ENCODE measurements at places on chromosomes 6 and 20. TPM values are rescaled to one million over a fixed set of nuclear protein-coding genes. Genes with fewer than 3 reads are reported as not detected.

TTK gene
- total RNA-seq, result 18.9 TPM

GPANK1 gene
- total RNA-seq, result 13.6 TPM

DAAM2 gene
- 0.02 TPM for total RNA-seq

SLC4A11 gene
- total RNA-seq, result 5.9 TPM

C20orf202 gene
- not detected for total RNA-seq

BMP7 gene
- 0.13 TPM for total RNA-seq

ARFRP1 gene
- 33.3 TPM for total RNA-seq

ESR1 gene
- total RNA-seq, result not detected

SDCBP2 gene
- 1.6 TPM for total RNA-seq

WASF1 gene
- 12.4 TPM for total RNA-seq

PI16 gene
- not detected for total RNA-seq

PRDM1 gene
- total RNA-seq, result 5.9 TPM

BMP6 gene
- 18.9 TPM for total RNA-seq

HSPA1L gene
- total RNA-seq, result 1.4 TPM

GNMT gene
- total RNA-seq, result 0.27 TPM

TSPO2 gene
- total RNA-seq, result not detected

TAF4 gene
- total RNA-seq, result 17.9 TPM

MEP1A gene
- total RNA-seq, result not detected

SLA2 gene
- not detected for total RNA-seq

SLCO4A1 gene
- 11.6 TPM for total RNA-seq

CRISP2 gene
- not detected for total RNA-seq

PRR18 gene
- total RNA-seq, result 0.14 TPM

SEL1L2 gene
- not detected for total RNA-seq

OR2H2 gene
- total RNA-seq, result not detected

TAP2 gene
- 10.9 TPM for total RNA-seq

AVP gene
- not detected for total RNA-seq

C6orf118 gene
- total RNA-seq, result 0.34 TPM

SOBP gene
- total RNA-seq, result 1.6 TPM

TPX2 gene
- total RNA-seq, result 115 TPM

C6orf52 gene
- 2.6 TPM for total RNA-seq

PSMA7 gene
- 576 TPM for total RNA-seq

DST gene
- total RNA-seq, result 59.9 TPM

FOXP4 gene
- total RNA-seq, result 28.7 TPM

FITM2 gene
- total RNA-seq, result 7.5 TPM

UST gene
- total RNA-seq, result 5.0 TPM

ANKEF1 gene
- total RNA-seq, result 6.8 TPM

LPA gene
- 0.05 TPM for total RNA-seq

C6orf141 gene
- 13.5 TPM for total RNA-seq

Measured in A549 treated with ZK216348 at 1 μM for 4 hours (cell line).